ENCODE measurements at places on chromosomes 4 and X. TPM values are rescaled to one million over a fixed set of nuclear protein-coding genes. Genes with fewer than 3 reads are reported as not detected.
A peak's percentile ranks its signal among the peaks of the same experiment; 100 is the strongest.

GRCh38 chr4:88672987-88673386, 24.6 kb downstream of the NAP1L5 start:
- DNase-seq = no peak

- no peak for DNase-seq
Observed at GRCh38 chr4:113065629-113066028, 16.2 kb downstream of the ANK2 start.

DNA sequence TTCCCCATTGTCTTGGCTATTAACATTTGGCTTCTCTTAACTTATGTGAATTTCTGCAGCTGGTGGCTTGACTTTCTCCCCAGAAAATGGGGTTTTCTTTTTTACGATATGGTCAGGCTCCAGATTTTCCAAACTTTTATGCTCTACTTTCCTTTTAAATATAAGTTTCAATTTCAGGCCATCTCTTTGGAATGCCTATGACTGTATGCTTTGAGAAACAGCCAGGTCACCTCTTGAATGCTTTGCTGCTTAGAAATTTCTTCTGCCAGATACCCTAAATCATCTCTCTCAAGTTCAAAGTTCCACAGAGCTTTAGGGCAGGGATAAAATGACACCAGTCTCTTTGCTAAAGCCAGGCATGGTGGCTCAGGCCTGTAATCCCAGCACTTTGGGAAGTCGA, 212.9 kb upstream of the SMIM31 start:
- DNase-seq = no peak

DNA sequence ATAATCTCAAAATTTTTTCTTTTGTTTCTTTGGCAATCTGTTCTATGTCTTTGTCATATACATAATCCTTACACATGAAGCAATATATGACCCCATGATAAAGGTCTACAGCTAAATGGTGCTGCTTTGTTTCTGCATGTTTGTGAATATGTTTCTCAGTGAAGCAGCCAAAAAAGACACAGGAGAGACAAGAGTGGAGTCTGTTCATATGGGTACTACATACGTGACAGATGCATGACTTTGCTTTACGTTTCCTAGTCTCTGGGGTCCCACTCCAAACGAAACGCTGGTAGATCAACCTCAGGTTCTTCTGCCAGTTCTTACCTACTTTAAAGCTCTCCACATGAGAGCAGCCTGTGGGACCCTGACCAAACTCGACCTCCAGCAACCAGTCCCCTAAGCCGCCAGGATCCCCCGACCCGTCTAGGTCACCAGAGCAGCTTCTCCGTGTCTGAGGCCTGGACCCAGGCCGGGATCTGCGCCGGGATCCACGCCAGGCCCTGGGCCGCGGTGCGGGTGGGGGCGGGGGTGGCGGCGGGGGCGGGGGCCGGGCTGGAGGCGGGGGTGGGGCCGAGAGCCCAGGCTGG, 1.5 kb downstream of the USP51 start:
- DNase-seq = peak; percentile 67

GRCh38 chr4:112082954-112083586, 62.2 kb upstream of the FAM241A start:
- DNase-seq = no peak

GRCh38 chr4:107599841-107600240, 120.2 kb downstream of the PAPSS1 start:
- DNase-seq = no peak

Gene BTC
- total RNA-seq = 0.55 TPM

Gene CFI
- total RNA-seq = 336 TPM

Gene SLC9B1
- not detected for total RNA-seq

All from right lobe of liver (tissue), 6 donors.